ENCODE measurements at places on chromosomes 7 and 10.
A peak's percentile ranks its signal among the peaks of the same experiment; 100 is the strongest.

DNA sequence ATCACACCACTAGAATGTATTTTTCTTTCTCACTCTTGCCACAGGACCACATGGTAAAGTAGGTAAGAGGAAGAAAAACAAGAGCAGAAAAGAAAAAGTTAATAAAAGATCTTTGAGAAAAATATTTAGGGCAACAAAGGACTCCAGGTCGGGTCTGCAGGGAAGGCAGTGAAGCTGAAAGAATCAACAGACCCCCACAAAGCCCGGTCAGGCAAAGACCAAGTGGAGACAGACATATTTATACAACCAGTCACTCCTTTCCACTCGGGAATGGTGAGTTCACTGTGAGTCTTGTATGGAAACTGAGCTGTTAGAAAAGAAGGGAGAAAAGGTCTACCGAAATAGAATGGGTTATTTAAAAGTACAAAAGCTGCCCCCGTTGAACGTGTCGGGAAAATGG lies 28.0 kb downstream of the RSU1 start:
- no peak for DNase-seq

GRCh38 chr7:3063016-3063753 lies 19.5 kb upstream of the CARD11 start:
- no peak for DNase-seq

DNA sequence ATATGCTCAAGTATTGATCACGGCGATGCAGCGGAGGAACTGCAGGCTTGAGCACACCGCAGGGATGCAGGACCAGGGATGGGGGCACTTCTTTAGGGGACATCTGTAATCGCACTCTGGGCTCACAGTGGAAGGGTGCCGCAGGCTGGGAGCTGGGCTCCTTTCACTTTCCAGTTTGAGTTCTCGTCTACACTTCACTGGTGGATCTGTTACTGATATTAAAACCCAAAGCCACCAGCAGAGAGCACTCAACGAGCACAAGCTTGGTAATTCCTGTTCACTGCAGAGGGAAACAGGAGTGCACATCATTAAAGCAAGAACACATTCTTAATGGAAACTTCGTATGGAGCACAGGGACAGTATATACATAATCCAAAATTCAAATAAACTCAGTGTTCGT lies 91.3 kb downstream of the PARD3 start:
- no peak for DNase-seq

- no peak for DNase-seq
These were observed 90.3 kb downstream of the MICALL2 start for GRCh38 chr7:1368682-1369571.

DNA sequence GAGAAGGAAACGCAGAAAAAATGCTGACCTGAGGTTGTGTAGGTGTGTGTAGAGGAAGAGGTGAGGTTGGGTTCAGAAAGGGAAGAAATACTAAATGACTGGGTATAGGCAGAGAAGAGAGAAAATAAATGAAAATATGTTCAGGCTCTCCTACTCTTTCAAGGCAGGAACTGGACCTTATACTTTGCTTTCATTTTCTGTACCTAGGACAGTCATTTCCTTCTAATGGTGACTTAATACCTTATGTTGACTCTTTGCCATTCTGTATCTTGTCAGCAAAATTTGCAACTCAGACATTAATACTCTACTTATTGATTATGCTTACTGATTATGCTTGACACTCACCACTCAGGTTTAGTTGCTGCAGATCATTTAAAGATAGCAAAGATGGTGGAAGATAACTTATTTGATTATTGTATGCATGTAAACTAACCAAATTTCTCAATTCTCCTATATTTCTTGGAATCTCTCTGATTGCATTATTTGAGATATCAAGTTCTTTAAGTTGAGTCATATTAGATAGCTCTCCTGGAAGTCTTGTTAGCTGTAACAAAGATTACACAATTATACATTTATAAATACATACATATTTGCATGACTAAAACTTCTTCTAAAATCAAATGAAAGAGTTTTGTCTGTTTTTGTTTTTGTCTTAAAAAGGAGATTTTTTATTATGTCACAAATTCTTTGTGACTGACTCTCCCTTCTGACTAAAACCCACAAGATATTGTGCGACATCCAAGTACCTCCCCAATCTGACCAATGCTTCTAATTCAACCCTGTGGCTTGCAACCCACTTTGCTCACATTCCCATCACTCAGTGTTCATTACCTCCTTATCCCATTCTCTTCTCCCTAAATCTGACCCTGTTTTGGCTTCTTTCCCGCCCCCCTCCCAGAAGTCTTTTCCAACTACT lies 20.0 kb downstream of the LRRD1 start:
- DNase-seq = peak; percentile 79

GRCh38 chr7:4017785-4018184 lies 664.3 kb upstream of the FOXK1 start:
- no peak for DNase-seq
